GM23338 (cell line): ENCODE measurements at places on chromosomes 5 and 9. TPM values are rescaled to one million over a fixed set of nuclear protein-coding genes. Genes with fewer than 3 reads are reported as not detected.

TMC1 gene
- 0.42 and 0.61 TPM in 2 replicates for polyA plus RNA-seq

CCDC171 gene
- polyA plus RNA-seq: 3.5 and 5.1 TPM in 2 replicates

NR2F1 gene
- not detected in 2 replicates for polyA plus RNA-seq

ARL10 gene
- 2.0 and 2.5 TPM in 2 replicates for polyA plus RNA-seq

MYOZ3 gene
- polyA plus RNA-seq: 10.9 and 12.7 TPM in 2 replicates

TOR1B gene
- 8.8 and 10.6 TPM in 2 replicates for polyA plus RNA-seq

SPINK5 gene
- polyA plus RNA-seq: 6.9 and 8.8 TPM in 2 replicates

NR6A1 gene
- polyA plus RNA-seq: 40.9 and 44.2 TPM in 2 replicates

HBEGF gene
- 2.2 and 2.3 TPM in 2 replicates for polyA plus RNA-seq

SUSD3 gene
- polyA plus RNA-seq: 6.9 and 8.3 TPM in 2 replicates

TNFSF15 gene
- polyA plus RNA-seq: 0.03 and 0.06 TPM in 2 replicates

PTBP3 gene
- polyA plus RNA-seq: 17.4 and 20.0 TPM in 2 replicates

WWC1 gene
- polyA plus RNA-seq: 23.6 and 25.4 TPM in 2 replicates

CCL27 gene
- polyA plus RNA-seq: not detected in 2 replicates

DBH gene
- polyA plus RNA-seq: 0.08 and 0.26 TPM in 2 replicates

PTGS1 gene
- 0.10 and 0.48 TPM in 2 replicates for polyA plus RNA-seq

FST gene
- 13.2 and 13.9 TPM in 2 replicates for polyA plus RNA-seq

ENTPD8 gene
- polyA plus RNA-seq: 0.89 and 1.1 TPM in 2 replicates

CLINT1 gene
- 66.3 and 71.7 TPM in 2 replicates for polyA plus RNA-seq

CXCL14 gene
- 1.7 TPM in 2 replicates for polyA plus RNA-seq

LTC4S gene
- polyA plus RNA-seq: 4.0 and 5.8 TPM in 2 replicates

DAB2 gene
- 6.0 and 6.4 TPM in 2 replicates for polyA plus RNA-seq

SLC6A3 gene
- 0.31 and 0.76 TPM in 2 replicates for polyA plus RNA-seq

RETREG1 gene
- polyA plus RNA-seq: 3.6 and 3.8 TPM in 2 replicates

CDH10 gene
- polyA plus RNA-seq: not detected in 2 replicates

JADE2 gene
- 15.9 and 16.2 TPM in 2 replicates for polyA plus RNA-seq

SPINK13 gene
- 0.49 TPM in 1 of 2 replicates, not detected in the other for polyA plus RNA-seq

NUTM2F gene
- polyA plus RNA-seq: 0.19 TPM in 1 of 2 replicates, not detected in the other

DMRT3 gene
- not detected in 2 replicates for polyA plus RNA-seq

FBP2 gene
- polyA plus RNA-seq: 0.17 TPM in 1 of 2 replicates, not detected in the other

OTULINL gene
- 6.3 and 7.8 TPM in 2 replicates for polyA plus RNA-seq

PCDHGA8 gene
- polyA plus RNA-seq: 0.70 and 1.1 TPM in 2 replicates

PDE8B gene
- polyA plus RNA-seq: 0.91 and 1.7 TPM in 2 replicates

UBE2QL1 gene
- 0.40 and 0.43 TPM in 2 replicates for polyA plus RNA-seq

KCTD16 gene
- polyA plus RNA-seq: 0.02 and 0.05 TPM in 2 replicates

CARD6 gene
- 0.28 and 0.32 TPM in 2 replicates for polyA plus RNA-seq

IER5L gene
- polyA plus RNA-seq: 0.19 and 0.24 TPM in 2 replicates

LHX3 gene
- 0.08 TPM in 1 of 2 replicates, not detected in the other for polyA plus RNA-seq

DAB2IP gene
- 8.9 and 11.4 TPM in 2 replicates for polyA plus RNA-seq

MARCHF11 gene
- 0.49 and 1.5 TPM in 2 replicates for polyA plus RNA-seq

SLC36A3 gene
- not detected in 2 replicates for polyA plus RNA-seq
